ENCODE measurements at places on chromosomes 7 and 10.

DNA sequence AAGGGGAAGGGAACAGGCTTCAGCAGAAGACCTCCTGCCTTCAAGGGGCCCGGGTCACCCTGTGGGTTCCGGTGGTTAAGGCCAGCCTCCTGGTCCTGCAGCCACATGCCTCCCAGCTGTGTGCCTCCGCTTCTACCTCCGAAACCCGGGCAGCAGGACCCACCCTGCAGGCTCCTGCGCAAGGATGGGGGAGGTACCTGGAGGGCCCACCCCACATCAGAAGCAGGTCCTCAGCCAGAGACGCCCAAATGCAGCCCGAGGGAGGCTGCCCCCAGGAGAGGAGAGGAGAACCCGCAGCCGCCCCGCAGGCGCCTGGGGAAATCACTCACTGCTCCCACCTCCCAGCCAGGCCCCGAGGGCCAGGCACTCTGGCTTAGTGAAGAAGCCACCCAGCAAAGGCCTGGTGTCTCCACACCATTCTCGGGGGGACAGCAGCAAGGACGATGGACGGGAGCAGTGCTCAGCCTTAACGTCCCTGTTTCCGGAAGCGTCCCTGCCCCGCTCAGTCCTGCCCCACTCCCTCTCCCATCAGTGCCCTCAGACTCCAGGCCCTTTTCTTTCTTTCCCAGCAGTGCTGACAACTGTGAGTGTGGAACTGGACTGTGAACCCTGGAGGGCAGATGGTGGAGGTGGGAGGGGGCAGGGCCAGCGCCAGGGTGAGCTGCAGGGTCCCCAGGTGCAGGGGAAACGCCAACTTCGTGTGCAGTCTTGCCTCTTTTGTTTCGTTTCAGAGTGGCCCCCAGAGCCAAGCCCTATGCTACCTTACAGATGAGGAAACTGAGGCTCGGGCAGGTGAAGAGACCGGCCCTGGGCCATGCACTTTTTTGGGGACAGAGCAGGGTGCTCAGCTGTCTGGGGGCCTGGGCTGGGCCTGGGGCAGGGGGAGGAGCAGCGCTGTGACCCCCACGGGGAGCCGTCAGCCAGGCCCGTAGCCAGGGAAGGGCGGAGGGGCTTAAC is 138.0 kb downstream of the FAM53B start:
- no peak for DNase-seq

DNA sequence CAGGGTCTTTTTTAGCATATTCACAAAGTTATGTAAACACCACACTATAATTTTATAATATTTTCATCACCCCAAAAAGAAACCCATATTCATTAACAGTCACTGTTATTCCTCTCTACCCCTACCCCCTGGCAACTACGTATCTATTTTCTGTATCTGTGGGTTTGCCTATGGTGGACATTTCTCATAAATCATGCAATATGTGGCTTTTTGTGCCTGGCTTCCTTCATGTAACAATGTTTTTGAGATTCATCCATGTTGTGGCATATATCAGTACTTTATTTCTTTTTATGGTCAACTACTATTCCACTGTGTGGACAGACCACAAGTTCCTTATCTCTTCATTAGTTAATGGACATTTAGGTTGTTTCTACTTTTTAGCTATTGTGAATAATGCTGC is 59.1 kb upstream of the PAPSS2 start:
- no peak for DNase-seq

DNA sequence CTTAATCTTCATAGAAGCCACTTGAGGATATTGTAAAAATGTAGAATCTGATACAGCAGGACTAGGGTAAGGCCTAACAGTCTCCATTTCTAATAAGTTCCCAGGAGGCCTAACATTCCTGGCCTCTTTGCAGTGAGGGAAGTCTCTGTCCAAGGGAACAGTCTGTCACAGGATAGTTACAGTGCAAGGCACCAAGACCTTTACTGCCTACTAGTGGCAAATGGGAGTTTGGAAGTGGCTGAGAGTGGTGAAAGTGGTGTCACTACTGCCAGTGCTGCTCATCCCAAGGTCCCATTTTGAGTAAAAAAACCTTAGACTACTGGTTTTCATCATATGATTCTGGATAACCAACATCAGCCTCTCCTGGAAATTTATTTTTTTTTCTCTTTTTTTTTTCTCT is 619.5 kb upstream of the SEMA3D start:
- no peak for DNase-seq

- DNase-seq: no peak
These were observed 10.9 kb upstream of the PLAU start for GRCh38 chr10:73900064-73900463.

DNA sequence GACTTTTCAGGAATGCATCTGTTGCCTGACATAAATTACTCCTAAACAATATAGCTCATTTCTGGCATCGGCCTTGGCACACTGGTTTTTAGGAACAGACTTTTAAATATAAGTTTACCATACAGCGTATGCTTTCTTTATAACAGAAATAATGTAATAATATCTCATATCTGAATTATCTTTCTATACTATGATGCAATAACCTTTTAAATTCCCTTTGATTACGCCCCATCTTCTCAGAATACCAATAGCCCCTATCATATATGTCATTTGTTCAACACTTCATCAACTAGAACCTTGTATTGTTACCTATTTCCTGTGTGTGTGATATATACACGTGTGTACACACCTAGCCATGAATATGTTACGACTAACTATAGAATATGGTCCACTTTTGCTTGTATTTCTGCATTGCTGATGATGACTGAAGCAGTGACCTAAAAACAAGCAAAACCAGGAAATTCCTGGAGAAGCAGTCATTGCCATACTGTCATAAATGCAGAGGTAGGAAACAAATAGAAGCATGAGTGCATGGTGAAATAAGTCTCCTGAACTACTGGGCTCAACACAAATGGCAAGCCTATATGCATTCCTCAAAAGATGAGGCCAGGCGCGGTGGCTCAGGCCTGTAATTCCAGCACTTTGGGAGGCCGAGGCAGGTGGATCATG is 618.4 kb upstream of the NRP1 start:
- DNase-seq: no peak

DNA sequence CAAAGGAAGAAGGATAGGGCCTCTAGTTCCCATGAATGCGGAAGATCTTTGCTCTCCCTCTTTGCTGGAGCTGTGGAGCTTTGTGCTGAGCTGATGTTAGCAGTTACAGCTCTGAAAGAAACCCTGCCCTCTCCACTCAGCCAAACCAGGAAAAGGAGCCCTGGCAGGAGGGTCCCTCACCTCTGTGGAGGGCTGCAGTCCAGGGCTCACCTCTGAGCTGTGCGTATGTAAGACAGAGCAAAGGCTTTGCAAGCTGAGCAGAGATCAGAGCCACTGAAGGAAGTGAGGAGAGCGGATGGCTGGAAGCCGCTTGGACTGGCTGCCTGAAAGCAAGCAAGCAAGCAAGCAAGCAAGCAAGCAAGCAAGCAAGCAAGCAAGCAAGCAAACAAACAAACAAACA is 84.7 kb downstream of the RAMP3 start:
- DNase-seq: no peak

DNA sequence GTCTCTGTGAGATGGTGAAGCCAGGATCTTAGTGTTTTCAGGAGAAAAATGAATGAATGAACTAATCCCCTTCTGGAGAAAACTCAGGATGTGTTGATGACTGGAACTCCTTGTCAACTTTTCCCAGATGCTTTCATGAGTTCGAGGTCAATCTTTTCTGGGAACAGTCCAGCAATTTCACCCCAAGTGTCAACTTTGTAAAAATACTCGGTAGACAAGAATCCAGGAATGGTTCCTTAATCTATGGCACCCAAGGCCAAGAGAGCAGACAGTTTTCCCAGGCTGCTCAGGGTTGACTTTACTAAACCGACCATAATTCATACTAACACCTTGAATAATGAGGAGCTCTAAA is 31.1 kb upstream of the LYZL1 start:
- DNase-seq: no peak

DNA sequence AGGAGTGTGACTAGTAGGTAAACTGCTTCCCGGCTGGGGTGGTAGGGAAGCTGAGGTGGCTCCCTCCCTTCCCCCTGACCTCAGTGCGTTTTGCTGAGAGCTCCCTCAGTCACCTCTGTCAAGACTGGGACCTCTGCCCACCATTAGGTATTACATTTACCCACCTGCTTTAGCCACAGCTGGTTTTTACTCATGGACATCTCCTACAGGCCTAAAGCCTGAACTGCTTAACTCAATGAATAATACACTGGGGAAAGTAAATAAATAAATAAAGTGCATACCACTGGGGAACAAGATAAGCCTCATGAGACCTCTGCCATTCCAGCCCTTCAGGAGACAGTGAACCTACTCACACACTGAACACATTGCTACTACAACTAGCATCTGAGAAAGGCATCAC is 38.9 kb upstream of the CDK13 start:
- DNase-seq: no peak

DNA sequence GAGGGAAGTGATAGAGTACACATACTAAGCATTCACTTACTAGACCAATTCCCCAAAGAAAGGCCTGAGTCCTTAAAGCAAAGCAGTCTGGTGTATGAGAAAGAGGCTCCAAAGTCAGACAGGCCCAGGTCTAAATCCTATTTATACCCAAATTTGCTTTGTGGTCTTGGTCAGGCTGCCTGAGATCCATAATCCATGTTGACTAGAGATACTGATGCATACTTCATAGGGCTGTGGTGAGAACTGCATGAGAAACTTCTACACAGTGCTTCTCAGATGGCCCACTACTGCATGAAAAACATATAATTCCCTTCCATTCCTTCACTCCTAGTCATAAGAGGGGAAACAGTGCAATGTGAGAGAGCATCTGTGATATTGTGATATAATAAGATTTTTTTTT is 81.6 kb upstream of the SP4 start:
- no peak for DNase-seq

DNA sequence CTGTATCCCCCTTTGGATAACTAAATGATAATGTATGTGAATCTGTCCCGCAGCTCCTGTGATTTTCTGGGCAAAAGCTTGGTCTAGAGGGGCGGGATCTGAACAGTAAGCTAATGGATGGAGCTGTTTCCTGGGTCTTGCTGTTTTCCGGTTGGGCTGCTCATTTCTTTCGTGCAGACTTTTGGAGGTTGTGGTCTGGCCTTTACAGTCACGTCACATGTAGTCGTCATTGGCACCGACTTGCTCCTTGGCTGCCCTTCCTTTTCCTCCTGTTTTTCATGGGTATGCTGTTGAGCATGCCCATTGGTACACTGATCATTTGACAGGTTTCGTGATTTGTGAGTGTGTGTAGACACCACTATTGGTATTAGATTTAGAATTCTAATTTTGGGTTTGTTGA is 2.0 kb downstream of the FBH1 start:
- DNase-seq: no peak

DNA sequence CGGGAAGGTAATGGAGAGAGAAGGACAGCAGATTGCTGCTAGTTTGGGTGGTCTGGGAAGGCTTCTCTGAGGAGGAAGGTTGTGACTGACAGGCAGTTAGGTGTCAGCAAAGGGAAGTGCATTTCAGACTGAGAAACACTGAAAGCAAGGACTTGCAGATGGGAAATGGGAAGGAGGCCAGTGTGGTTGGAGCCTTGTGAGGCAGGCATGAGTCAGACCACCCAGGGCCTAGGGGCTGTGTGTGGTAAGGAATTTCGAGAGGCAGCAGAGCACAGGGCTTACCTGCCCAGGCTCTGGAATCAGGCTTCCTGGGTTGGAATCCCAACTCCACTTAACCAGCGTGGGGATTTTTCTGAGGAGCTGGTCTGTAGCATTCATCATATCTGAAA is 53.5 kb downstream of the NRF1 start:
- no peak for DNase-seq

GRCh38 chr7:35256256-35257175 is 2.6 kb upstream of the TBX20 start:
- no peak for DNase-seq

DNA sequence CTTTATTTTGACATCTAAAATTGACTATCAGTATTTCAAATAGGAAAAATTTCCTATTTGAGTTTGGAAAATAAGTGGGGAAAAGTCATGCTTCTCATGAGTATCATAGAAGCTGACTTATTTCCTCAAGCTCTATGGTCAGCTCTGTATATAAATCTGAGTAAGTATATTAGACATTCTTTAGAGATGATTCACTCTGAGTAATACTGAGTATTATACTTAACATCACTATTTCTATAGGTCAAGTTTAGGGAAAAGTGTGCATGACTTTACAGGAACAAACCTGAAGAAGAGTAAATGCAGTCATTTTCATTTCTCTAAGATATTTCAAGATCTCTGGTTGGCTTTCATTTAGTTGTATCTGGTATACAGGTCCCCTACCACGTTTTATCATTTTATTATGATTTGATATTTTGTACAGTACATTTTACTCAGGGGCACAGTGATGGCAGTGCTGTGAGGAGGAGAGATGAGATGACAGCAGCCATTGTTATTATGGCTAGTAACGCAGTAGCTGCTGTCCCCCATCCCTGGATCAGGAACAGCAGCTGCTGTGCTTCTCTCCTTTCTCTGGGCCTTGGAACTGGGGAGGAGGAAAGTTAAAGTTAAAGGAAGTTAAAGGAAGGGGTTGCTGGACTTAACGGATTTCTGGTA is 15.2 kb downstream of the SND1 start:
- no peak for DNase-seq

GRCh38 chr7:100562195-100563099 is 11.3 kb downstream of the SAP25 start:
- no peak for DNase-seq

- DNase-seq: no peak
These were observed 347.8 kb downstream of the KCNMA1 start for GRCh38 chr10:77289790-77290189.

- no peak for DNase-seq
These were observed 395.4 kb upstream of the NFE2L3 start for GRCh38 chr7:25756601-25757000.

GRCh38 chr7:118082506-118082905 is 101.5 kb upstream of the LSM8 start:
- DNase-seq: no peak

GRCh38 chr7:128362670-128363069 is 1.2 kb upstream of the PRRT4 start:
- no peak for DNase-seq

- no peak for DNase-seq
These were observed 15.5 kb downstream of the AGAP3 start for GRCh38 chr7:151101621-151102396.

DNA sequence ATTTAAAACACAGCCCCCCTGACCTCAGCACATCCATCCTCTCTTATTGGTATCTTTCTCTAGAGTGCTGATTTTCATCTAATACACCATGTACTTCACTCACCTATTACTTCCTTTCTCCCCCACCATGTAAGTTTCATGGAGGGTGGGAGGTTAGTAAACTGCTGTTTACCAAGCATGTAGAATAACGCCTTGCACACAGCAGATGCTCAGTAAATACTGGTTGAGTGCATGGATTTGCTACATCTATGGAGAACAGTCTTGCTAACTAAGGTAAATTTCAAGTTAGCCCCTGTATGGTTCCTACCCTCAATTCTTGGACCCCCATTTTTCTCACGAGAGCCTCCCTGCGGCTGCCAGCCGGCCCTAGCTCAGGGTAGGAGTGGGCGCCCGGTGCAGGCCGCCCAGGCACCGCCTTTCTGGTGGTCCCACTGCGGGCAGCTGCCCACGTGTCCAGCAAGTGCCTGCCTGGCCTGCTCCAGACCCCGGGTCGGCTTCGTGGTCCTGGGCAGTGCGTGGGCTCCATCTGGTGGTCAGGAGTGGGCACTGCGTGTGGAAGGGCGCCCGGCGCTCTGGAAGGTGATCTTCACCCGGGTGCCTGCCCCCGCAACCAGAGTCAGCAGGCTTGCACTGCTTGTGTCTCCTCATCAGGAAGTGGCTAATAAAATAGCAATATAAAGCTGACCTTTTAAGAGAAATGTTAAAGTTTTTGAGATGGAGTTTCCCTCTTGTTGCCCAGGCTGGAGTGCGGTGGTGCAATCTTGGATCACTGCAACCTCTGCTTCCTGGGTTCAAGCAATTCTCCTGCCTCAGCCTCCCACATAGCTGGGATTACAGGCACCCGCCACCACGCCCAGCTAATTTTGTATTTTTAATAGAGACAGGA is 63.4 kb upstream of the DNAJB6 start:
- DNase-seq: peak; percentile 62

All from stimulated activated CD4-positive, alpha-beta T cell treated with anti-CD3 and anti-CD28 coated beads, Interleukin-1b, Interleukin-23, amount 100 ng/mL, for 48 hours (primary cell).